Activated naive CD4-positive, alpha-beta T cell treated with anti-CD3 and anti-CD28 coated beads, Interleukin-2, amount 50 U/mL, for 72 hours (primary cell): ENCODE measurements at places on chromosomes 13 and 19. TPM values are rescaled to one million over a fixed set of nuclear protein-coding genes. Genes with fewer than 3 reads are reported as not detected.

The RASL11A gene
- total RNA-seq = 3.4 TPM

The CYP2A7 gene
- not detected for total RNA-seq

The KLK15 gene
- not detected for total RNA-seq

The KIR3DL2 gene
- 1.1 TPM for total RNA-seq

The BORA gene
- 25.9 TPM for total RNA-seq

The PRR22 gene
- 1.8 TPM for total RNA-seq

The IGFL1 gene
- not detected for total RNA-seq

The SYCN gene
- total RNA-seq = not detected

The C19orf67 gene
- not detected for total RNA-seq

The JSRP1 gene
- 0.39 TPM for total RNA-seq

The SLC25A41 gene
- total RNA-seq = 0.14 TPM

The KLK11 gene
- not detected for total RNA-seq

The SIGLECL1 gene
- not detected for total RNA-seq

The CACNA1A gene
- total RNA-seq = 0.43 TPM

The SPIB gene
- 1.1 TPM for total RNA-seq

The IGSF23 gene
- total RNA-seq = not detected

The GIPR gene
- 7.0 TPM for total RNA-seq

The KCNK6 gene
- 10.7 TPM for total RNA-seq

The CDX2 gene
- not detected for total RNA-seq

The DIRAS1 gene
- total RNA-seq = 0.72 TPM

The EDDM13 gene
- 2.0 TPM for total RNA-seq

The STOML3 gene
- not detected for total RNA-seq

The RFX1 gene
- total RNA-seq = 9.7 TPM

The CEACAM21 gene
- 24.7 TPM for total RNA-seq

The PALM gene
- total RNA-seq = not detected

The C1QTNF9 gene
- total RNA-seq = not detected

The C19orf81 gene
- total RNA-seq = 4.2 TPM

The KIR2DL4 gene
- not detected for total RNA-seq

The DEDD2 gene
- total RNA-seq = 28.7 TPM

The TMEM238 gene
- total RNA-seq = 4.5 TPM

The NRTN gene
- 2.1 TPM for total RNA-seq

The TNNT1 gene
- total RNA-seq = not detected

The ALOX5AP gene
- 36.2 TPM for total RNA-seq

The DZIP1 gene
- 0.29 TPM for total RNA-seq

The PSG3 gene
- total RNA-seq = 0.78 TPM

The CARD8 gene
- 147 TPM for total RNA-seq

The XAB2 gene
- total RNA-seq = 46.4 TPM

The ZSCAN4 gene
- 0.18 TPM for total RNA-seq

The ADGRE3 gene
- not detected for total RNA-seq

The CASP14 gene
- not detected for total RNA-seq

The ACP7 gene
- total RNA-seq = not detected

The ONECUT3 gene
- not detected for total RNA-seq

The ZSCAN1 gene
- not detected for total RNA-seq

The ATP8B3 gene
- 28.7 TPM for total RNA-seq

The MTMR6 gene
- 4.8 TPM for total RNA-seq

The ANO8 gene
- total RNA-seq = 4.5 TPM

The SHANK1 gene
- total RNA-seq = 0.14 TPM
